ENCODE measurements at places on chromosomes 1 and 21.

DNA sequence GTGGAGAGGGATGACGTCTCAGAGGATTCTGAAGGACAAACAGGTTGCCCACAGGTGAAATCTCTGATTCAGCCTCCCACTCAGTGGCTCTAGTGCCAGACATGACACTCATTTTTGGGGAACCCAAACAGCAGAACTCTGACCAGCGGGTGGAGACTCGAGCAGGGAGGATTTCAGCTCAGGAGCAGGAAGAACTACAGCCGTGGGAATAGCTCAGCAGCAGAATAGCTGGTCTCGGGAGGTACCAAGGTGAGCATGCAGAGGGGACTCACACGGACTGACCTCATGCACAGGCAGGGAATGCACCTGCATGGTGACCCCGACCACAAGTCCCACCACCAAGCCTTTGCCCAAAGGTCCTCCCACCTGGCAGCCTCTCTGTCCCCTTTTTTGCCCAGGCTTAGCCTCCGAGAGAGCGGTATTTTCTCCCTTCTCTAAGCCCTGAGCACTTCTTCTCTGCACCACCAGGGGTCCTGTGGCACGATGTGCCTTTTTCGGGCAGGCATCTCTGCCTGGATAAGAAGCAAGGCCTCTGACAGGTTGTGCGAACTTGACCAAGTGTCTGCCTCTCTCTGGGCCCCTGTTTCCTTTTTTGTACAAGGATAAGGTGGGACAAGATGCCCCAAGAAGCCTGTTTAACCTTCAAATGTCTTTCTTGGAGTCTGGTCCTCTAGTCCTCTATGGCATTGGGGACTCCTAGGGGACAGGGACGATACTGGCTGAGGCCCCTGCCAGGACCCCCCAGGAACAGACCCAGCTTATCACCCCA is 8.8 kb upstream of the FGR start:
- DNase-seq: peak; percentile 73

- no peak for DNase-seq
Observed at GRCh38 chr1:163583661-163584181, 262.0 kb downstream of the NUF2 start.

DNA sequence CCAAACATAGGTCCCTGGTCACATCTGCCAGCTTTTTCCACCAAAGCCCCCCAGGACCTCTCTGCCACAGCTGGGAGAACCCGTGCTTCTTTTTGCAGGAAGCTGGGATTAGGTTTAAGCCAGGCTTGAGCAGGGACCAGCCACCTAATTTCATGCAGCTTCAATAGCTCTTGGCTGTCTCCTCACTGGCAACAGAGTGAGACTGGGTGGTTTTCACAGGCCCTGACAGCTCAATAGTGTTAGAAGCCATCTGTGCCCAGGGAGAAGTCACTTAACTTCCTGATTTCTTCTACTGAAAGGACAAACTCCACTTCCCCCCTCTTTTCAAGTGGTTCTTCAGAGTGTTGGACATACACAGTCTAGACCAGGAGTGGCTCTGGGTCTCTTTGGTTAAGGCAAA is 20.4 kb upstream of the SRSF4 start:
- peak; percentile 40 for DNase-seq

DNA sequence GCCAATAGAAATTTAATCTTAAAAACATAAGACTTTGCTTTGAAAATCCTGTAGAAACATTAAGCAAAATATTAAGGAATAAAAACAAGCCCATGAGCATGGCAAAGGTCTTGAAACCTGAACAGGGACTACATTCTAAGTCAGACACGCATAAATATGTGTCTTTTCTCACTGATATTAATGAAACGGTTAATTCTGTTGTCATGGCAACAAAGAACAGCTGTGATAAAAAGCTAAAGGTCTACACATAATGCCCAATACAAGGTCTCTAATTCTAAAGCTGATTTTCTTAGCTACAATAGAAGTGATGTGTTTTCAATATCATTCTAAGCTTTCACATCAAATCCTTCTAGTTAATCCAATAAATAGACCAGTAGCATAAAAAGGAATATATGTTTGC is 331.7 kb downstream of the PTBP2 start:
- no peak for DNase-seq

DNA sequence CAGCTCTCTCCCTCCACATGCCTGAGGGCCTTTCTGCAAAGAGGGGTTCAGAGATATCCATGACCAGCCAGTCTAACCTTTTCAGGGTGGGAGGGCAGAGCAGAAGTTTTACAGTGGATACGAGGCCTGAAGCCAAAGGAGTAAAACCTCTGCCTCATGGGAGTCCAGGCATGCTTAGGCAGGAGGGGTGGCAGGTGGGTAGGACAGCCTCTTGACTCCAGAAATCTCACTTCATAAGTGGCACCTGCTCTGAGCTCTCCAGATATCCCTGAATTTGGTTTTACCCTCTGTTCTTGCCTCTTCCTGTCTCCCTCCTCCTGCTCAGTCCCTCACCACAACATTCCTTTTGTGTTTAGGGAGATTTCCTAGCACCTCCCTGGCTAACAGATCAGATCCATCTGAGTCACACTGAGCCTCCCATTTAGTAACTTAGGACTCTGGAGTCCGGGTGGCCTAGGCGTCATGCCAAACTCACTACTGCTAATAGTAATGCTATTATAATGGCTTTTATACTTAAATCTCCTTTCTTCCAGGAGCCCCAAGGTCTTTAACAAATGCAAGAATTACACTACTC is 201.0 kb downstream of the HS2ST1 start:
- DNase-seq: no peak
